ENCODE measurements at places on chromosomes 4 and X.
A peak's percentile ranks its signal among the peaks of the same experiment; 100 is the strongest.

- no peak for DNase-seq
Observed at GRCh38 chr4:113997206-113997605, 17.8 kb upstream of the ARSJ start.

DNA sequence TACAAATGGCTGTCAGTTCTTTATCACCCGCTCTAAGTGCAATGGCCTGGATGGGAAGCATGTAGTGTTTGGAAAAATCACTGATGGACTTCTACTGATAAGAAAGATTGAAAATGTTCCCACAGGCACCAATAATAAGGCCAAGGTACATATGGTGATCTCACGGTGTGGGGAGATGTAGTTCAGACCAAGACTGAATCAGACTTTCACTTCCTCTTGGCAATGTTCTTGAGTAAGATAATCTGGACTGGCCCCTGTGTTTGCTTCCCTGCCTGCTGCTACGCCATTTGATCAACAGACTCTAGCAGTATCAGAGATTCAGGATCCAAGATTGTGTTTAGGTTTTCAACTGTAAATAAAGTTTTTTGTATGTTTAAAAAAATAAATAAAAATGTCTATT, 682.2 kb upstream of the AMOT start:
- DNase-seq, result no peak

DNA sequence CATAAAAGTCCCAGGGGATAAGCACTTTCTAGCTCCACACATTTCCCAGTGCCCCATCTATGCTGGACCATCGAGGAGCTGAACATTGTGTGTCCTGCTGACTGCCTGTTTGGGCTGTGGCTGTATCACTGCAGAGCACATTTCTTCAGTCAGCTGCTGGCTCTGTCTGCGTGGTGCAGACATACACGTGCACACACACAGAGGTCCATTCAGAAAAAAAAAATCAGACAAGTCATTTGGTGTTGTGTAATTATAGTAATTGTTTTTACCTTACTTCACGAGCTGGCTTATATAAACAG, 1.1 kb upstream of the PDLIM3 start:
- no peak for DNase-seq

GRCh38 chr4:112852601-112853000, 196.9 kb upstream of the ANK2 start:
- DNase-seq, result no peak

- no peak for DNase-seq
Observed at GRCh38 chr4:126448086-126448845, 1133.5 kb downstream of the FAT4 start.

- no peak for DNase-seq
Observed at GRCh38 chrX:44061968-44062614, 88.9 kb upstream of the NDP start.

DNA sequence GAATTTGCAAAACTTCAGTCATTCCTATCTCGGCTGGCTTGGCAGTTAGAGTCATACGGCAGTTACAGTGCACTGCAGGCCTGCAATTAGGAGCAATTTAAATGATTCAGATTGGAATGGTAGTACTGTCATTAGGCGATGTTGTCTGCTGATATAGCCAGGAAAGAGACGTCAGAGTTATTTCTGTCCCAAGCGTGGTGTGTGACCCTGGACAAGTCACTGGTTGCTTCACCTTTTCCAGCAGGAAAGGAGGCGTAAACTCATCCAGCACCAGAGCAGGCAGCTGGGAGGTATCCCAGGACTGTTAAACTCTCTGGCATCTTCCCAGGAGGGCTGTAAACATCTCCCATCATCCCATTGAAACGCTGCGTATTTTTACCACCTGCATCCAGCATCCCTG, 836 bp upstream of the LNX1 start:
- DNase-seq, result no peak

GRCh38 chrX:106802063-106802387, 448 bp upstream of the TBC1D8B start:
- no peak for DNase-seq

DNA sequence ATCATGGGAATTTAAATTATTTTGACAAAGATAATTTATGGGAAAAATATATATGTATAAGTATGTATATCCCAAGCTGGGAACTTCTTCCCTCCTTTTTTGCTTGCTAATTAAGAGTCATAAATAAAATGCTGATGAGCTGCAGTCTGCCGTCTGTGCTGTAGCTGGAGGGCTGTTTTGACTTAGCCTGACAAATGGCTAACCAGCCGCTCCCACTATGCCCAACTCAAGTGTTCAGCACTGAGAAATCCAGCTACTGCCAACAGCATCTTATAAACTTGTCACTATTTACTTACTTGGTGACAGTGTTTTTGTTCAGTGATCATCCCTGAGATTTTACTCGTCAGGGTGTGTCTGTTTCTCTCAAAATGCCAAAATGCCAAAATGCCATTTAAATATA, 171.2 kb upstream of the PGRMC2 start:
- DNase-seq, result no peak

DNA sequence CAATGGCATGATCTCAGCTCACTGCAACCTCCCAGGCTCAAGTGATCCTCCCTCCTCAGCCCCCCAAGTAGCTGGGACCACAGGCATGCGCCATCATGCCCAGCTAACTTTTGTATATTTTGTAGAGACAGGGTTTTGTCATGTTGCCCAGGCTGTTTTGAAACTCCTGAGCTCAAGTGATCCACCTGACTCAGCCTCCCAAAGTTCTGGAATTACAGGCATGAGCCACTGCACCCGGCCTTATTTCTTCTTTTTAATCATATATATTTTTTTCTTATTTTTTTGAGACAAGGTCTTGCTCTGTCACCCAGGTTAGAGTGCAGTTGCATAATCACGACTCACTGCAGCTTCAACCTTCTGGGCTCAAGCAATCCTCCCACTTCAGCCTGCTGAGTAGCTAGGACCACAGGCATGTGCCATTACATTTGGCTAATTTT, 184.0 kb downstream of the TSPAN5 start:
- no peak for DNase-seq

DNA sequence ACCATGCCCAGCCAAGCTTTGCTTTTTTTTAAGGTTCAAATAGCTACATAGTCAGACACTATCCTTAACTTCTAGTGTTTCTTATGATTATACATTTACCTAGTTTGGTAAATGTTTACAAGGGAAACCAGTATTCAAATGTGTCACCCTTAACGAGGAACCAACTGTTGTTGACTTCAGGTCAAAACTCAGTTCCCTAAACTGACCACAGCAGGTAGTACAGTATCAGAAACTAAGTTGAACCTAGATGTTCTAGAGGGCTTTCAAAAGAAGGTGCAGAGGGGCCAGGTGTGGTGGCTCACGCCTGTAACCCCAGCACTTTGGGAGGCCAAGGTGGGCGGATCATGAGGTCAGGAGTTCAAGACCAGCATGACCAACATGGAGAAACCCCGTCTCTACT, 11.3 kb downstream of the GPC4 start:
- no peak for DNase-seq

- no peak for DNase-seq
Observed at GRCh38 chr4:38612646-38613414, 51.2 kb upstream of the KLF3 start.

DNA sequence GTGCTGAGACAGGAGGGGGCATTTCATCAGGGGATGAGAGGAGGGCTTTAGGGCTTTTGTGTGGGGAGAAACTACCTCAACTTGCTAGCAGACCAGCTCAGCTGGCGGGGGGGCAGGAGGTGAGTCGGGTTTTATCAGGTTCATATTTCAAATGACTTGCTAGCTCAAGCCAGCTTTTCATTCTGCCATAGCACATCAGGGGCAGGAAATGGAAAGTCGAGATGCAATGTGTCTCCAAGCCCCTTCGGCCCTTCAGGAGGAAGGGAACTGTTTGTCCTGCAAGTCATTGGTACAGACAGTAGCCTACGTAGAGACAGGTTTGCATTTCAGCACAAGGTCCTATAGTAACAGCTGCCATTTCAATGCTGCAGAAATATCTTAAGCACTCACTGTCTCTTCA, 194.1 kb downstream of the PTTG2 start:
- peak; percentile 46 for DNase-seq
